ENCODE measurements at places on chromosomes 16 and 17.

- no peak for DNase-seq
Observed at GRCh38 chr17:82346342-82347300, 12.4 kb upstream of the TEX19 start.

DNA sequence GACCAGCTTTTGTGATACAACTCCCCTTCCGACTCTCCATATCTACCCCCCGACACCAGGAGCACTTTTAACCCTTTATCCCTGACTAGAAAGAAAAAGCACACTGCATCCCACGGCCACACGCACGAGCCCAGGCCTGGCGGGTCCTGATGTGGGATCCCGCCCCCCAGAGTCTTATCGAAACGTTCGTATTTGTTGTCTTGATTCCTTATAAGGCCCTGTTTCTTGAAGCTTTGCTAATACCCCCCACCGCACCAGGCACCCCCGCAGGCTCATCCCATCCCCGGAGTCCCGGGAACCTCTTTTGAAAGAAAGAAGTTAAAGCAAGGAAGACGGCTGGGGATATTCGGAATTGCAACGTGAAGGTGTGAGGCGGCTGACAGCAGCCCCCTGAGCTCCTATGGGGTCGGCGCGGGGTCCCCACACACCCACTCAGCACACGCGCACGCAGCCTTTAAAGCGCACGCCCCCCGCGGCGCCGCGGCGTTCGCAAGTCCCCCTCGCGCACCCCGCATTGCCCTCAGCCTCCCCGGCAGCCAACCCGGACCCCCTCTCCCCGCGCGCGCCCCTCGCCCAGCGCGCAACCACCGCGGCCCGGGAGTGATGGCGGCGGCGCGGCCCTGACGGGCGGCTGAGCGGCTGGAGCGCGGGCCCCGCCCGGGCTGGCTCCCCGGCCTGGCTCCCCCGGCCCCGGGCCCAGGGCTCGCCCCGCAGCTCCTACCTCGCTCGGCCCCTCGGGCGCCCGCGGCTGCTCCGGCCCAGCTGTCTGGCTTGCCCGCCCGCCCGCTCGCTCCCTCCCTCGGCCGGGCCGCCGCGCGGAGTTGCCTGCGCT lies 448 bp downstream of the STAT5B start:
- no peak for DNase-seq

DNA sequence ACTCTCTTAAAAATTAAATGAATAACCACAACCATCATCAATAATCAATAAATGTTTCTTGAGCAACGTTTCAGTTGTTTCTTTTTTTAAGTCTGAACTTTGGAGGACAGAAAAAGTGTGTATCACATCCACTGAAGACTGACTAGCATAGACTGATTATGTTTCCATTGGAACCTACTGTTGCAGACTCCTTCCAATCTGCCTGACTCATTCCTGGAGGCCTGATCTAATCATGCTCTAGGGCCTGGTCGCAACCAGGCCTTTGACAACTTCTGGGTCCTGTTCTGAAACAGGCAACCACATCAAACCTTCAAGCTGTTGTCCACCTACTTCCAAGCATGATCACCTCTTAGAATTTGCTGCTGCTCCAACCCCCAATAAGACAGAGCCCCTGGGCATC lies 109.2 kb upstream of the NUDT7 start:
- no peak for DNase-seq

GRCh38 chr17:32341141-32341856 lies 674 bp downstream of the C17orf75 start:
- DNase-seq: no peak
